ENCODE measurements at places on chromosomes 4 and X.

GRCh38 chrX:11081511-11081910, 29.6 kb upstream of the HCCS start:
- DNase-seq = no peak

- DNase-seq = peak; percentile 54
These were observed 208.1 kb upstream of the TET2 start for GRCh38 chr4:104938624-104939023.

DNA sequence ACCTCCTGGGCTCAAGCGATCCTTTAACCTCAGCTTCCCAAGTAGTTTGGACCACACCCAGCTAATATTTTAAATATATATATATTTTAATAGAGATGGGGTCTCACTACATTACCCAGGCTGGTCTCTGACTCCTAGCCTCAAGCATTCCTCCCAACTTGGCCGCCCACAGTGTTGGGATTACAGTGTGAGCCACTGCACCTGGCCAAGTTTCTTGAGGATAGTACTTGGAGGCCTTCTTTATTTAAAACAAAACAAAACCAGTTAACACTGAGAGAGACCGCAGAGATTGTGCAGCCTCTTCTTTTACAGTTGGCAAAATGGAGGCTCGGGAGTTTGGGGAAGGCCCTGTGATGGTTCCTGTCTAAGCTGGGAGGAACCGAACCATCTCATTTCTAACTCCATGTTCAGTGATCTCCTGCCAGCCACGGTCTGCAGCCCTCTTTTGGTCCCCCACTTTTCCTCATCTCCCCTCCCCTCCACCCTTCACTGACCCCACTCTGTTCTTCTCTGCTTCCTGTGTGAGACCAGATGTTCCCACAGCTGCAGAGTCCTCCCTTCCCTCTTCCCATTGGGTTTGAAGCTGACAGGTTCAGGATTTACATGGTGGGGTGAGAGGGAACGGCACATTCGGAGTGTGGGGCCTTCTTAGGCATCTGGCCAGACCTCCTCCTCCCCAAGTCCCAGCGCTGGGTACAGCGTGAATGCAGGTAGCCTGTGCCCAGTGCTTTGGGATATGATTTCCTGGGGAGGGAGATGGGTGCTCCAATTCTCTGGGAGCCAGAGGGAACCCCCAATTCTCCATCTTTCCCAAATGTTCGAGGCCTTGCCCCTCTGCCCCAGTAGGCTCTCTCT, 1.4 kb upstream of the SORCS2 start:
- DNase-seq = no peak

DNA sequence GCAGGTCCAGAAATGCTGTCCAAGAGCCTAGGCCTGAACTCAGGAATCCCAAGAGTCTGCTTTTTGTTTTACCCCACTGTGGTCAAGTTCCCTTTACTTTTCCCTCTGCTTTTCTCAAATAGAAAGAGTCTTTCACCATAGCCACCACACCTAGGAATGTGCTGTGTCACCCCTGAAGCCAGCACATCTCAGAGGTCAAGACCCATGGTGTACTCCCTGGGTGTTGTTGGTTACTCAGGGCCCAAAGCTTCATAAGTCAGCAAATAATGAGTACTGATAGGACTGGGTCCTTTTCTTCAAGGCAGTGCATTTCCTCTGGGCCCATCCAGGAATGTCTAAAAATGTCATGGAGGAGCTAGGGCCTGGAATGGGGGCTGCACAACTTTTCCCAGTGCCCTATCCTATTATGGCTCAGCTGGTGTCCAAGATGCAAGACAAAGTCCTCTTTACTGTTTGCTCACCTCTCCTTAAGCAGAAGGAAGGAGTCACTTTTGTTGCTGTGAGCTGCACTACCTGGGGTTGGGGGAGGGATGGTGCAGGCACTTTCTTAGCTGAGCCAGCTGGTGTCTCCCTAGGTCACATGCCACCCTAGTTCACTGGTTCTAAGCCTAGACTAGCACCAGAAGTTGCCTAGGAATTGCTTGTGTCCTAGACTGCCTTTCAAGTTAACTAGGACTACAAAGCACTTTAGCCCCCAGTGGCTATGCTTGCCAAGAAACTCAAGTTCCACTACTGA, 62.4 kb upstream of the RXFP1 start:
- DNase-seq = no peak

GRCh38 chr4:7108046-7108625, 40.3 kb upstream of the GRPEL1 start:
- DNase-seq = no peak

DNA sequence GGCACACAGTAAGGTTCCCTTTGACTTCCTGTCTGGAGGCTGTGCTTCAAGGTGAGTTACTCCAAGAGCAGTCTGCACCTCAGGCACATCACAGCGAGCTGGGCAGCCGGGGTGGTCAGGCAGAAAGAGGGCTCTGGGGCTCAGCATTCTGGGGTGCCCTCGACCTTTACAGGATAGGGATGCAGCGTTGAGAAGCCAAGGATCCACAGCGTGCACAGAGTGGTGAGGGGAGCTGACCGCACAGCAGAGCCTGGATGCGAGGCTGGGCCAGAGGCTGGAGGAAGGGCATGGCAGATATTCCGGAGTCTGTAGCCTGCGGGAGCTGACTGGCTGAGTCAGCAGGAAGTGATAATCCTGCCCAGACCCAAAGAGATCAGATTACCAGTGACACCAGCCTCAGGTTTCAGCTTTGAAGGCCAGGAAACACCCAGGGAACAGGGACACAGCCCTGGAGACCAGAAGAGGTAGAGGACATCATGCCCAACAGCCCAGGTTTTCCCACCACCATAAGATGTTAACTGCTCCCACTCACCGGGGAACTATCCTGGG, 38.4 kb upstream of the PDLIM3 start:
- no peak for DNase-seq

- no peak for DNase-seq
These were observed 6.8 kb upstream of the ANOS1 start for GRCh38 chrX:8738588-8739189.
